ENCODE measurements at places on chromosomes 7 and 10.

DNA sequence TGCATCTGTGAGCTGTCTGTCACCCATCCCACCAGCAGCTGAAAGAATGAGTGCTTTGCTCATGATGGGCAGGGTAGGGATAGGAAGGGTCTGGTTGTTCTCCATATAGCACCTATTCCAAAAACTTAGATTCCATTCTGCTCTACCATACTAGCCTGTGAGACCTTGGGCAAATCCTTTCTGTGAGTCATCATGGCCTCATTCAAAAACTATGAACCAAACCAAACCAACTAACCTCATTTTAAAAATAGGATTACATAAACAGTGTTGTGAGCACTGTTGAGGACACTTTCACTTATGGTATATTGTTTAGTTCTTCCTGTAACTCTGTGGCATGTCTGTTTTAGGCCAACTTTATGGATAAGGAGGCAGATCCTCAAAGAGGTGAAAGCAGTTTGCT is 30.9 kb upstream of the STEAP4 start:
- DNase-seq, result no peak

GRCh38 chr7:101169838-101170551 is 4.6 kb upstream of the VGF start:
- peak; percentile 80 for DNase-seq

DNA sequence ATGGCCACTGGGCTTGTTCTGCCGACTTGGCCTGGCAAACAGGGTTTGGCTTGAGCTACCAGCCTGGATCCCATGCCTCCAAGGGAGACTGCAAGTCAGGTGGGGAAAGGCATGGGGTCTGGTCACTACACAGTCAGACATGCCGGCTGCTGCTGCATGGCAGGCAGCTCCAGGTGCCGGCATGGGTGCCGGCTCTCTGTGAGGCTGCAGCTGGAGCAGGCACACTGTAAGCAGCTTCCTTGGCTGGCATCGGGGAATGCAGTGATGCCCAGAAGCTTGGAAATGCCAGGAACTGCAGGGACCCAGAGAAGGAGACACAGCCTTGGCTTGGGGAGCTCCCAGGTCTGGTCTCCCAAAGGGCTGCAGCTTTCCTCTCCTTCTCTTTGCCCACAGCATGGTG is 305.5 kb upstream of the NRG3 start:
- no peak for DNase-seq

DNA sequence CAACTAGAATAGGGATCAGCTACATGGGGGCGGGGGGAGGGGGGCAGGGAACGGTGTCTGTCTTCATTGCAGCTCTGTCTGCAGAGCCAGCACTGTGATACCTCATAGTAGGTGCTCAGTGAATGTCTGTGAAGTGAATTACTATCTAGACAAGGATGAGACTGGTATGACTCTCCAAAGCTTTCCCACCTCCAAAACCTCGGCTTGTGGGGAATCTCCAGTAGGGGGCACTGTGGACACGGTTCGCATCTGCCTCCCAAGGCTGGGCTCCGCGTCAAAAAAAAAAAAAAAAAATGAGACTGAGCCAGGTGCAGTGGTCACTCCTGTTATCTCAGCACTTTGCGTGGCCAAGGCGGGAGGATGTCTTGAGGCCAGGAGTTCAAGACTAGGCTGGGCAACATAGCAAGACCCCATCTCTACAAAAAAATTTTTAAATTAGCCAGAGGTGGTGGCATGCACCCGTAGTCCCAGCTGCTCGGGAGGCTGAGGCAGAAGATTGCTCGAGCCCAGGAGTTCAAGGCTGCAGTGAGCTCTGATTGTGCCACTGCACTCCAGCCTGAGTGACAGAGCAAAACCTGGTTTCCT is 9.6 kb downstream of the TRIM56 start:
- peak; percentile 44 for DNase-seq

GRCh38 chr10:96672481-96673175 is 47.7 kb downstream of the PIK3AP1 start:
- DNase-seq, result no peak

- DNase-seq, result no peak
Measured at GRCh38 chr10:106816318-106817085, 348.0 kb downstream of the SORCS1 start.

- DNase-seq, result no peak
Measured at GRCh38 chr10:54065106-54065505, 735.9 kb downstream of the PCDH15 start.

DNA sequence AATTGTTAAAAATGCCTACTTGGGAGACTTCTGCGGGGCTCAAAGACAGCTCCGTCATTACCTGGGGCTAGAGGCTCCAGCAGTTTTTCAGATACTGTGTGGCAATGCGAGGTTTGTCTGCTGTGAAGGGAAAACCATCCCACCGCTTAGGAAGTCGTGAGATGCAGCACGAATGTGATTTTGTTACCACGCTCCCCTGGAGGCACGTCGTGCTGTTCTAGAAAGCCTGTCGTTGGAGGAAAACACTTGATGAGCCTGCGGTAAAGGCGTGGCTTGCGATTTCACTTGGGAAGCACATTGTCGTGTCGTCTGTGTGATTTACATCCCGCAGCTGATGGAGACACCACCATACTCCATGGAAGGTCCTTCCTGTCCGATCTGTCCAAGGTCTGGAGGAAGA is 39.3 kb downstream of the CAMK1D start:
- DNase-seq, result no peak

- DNase-seq, result no peak
Measured at GRCh38 chr7:138006106-138006505, 4.2 kb upstream of the CREB3L2 start.

GRCh38 chr7:77420438-77420837 is 4.3 kb upstream of the GSAP start:
- no peak for DNase-seq

DNA sequence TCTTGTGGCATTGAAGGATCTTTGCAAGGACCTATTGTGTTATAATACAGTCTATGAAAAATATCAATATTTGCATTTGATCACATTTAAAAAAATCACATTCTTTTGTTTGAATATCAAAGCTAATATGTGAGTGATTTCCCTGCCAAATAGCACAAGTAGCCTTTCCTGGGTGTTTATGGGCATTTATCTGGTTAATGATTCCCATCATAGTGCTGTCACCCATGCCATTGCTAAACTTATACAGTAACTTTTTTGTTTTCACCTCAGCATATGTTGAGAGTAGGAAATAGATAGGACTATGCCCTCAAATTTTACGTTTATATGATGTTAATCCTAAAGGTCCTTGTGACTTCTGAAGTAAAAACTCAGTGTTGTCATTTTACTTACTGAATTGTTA is 136.9 kb downstream of the CFTR start:
- DNase-seq, result no peak

- DNase-seq, result peak; percentile 81
Measured at GRCh38 chr10:100346765-100347567, at the start of gene SCD. Gene SCD, plus strand, starts transcription at chr10:100347233. Its CDS starts 272 bp downstream, at chr10:100347505.

DNA sequence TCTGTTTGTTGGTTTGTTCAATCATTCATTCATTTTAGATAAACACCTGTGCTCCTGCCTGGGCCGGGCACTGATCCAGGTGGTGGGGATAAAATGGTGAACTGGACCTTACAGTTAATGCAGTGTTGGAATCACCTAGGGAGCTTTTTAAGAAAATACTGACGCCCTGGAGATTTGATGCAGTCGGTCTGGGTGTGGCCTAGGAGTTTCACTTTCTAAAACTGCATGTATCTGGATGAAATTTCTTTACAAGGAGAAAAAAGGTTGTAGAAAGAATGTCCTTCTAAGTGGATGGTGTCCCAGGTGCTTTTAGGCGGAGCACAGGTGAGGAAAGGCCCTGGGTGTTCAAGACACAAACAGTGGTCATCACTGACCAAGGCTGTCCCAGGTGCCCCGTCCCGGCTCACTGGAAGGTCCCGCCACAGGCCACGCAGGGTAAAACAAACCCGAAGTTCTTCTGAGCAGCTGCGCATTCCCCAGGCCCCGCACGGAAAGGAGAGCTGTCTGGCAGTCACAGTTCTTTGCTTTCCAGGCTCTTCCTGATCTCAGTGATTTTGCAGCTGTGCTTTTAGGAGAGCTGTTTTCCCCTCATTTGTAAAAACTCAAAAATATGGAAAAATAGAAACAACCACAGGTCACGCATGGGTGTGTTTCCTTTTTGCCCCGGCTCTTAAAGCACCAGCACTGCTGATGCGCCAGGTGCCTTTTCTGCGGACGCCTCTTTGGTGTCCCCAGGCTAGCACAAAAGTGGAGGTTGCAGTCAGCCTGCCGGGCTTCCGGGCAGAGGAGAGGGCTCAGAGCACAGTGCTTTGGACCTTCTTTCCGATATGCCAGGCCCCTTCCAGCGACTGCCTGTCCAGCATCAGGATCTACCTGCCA is 161.9 kb downstream of the GRK5 start:
- no peak for DNase-seq

DNA sequence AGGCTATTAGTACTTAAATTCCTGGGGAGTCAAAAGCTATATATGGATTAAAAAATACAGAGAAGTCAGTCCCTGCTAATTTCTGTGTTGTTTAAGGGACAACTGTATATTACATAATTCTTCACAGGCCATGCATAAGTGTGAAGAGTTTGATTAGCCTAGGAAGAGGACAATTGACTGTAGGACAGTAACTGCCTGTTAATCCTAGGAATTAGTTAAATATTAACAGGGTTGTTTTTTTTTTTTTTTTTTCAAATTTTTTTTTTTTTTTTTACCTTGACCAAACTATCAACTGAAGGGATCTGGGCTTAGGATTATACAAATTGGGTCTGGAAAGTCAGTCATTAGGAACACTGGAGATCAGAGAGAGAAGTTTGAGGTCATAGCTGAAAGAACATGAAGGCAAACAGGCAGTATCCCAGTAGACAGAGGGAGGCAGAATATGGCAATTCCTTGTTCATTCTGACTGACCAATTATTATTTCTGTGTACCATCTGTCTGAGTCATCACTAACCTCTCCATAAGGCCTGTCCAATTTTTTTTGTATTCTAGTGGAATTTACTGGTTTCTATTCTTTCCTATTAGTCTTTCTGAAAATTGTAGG is 1139.2 kb downstream of the SORCS1 start:
- no peak for DNase-seq

DNA sequence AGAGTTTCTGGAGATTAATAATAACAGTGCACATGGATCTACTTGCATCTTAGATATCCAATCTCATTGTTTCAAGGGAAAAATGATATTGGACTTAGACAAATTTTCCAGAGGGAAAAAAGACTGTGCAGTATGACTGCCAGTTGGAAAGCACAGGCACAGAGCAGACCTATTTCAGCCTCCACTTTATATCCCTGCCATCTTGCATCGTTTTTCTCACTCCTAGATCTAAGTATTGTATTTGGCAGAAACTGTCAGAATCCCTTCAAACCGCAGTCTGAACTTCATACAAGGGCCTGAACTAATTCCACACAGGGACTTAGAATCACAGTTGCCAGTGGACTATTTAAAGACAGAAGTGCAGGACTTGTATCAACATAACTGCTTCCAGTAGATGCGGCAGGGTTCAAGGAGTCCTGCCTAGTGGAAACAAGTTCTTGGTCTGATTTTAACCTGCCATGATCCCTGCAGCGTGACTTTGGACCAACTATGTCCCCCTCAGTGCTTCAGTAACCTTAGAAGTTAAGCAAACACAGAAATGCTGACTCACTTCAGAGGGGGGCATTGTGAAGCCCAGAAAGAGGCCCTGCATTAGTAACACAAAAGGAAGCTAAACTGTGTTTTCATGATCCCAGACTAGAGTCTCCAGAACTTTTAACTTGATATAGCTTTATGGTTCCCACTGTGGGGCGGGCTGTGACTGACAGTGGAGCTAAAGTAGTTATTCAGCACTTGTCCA is 95.7 kb upstream of the PALS2 start:
- DNase-seq, result no peak

- DNase-seq, result no peak
Measured at GRCh38 chr10:49650724-49651034, 28.8 kb upstream of the C10orf53 start.
